RPMI8226 (cell line): ENCODE measurements at places on chromosomes 6 and 20.

DNA sequence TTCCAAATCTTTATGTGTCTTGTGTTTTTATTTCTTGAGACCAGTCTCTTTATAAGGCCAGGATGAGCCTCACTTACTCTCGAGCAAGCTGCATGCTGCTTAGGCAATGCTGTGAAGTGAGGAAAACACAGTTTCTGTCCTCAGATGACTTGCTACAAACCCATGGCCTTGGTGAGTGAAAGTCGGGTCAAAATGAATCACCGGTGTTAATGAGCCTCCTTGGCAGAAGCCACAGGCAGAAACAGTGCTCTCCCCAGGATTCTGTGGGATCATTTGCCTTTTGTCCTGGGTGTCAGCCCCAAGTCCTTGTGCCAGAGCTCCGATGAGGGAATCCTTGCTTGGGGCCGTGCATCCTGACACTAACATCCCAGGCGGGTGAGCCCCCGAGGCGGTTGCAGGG, 482.5 kb downstream of the QKI start:
- DNase-seq = no peak

DNA sequence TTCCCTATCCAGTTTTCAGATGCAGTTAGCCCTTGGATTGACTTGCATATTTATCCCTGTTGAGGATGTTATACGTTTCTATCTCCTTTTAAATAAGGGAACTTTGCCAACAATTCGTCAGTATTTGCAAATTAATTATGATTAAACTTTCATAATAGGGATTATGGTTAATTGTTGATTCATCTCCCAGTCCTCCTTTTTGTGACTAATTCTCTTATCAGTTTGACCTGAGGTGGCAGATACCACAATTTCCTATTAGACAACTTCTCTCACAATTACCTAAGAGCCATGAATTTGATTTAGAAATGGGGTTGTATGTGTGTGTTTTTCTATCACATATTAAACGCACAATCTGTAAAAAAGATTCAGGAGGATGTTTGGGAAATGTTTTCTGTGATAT, 172.9 kb downstream of the LAMA2 start:
- DNase-seq = no peak

GRCh38 chr6:138975815-138976214, 12.2 kb downstream of the REPS1 start:
- no peak for DNase-seq

- no peak for DNase-seq
These were observed 81.0 kb downstream of the ERMARD start for GRCh38 chr6:169832247-169832948.

- DNase-seq = no peak
These were observed 194.2 kb upstream of the ARG1 start for GRCh38 chr6:131378874-131379273.

DNA sequence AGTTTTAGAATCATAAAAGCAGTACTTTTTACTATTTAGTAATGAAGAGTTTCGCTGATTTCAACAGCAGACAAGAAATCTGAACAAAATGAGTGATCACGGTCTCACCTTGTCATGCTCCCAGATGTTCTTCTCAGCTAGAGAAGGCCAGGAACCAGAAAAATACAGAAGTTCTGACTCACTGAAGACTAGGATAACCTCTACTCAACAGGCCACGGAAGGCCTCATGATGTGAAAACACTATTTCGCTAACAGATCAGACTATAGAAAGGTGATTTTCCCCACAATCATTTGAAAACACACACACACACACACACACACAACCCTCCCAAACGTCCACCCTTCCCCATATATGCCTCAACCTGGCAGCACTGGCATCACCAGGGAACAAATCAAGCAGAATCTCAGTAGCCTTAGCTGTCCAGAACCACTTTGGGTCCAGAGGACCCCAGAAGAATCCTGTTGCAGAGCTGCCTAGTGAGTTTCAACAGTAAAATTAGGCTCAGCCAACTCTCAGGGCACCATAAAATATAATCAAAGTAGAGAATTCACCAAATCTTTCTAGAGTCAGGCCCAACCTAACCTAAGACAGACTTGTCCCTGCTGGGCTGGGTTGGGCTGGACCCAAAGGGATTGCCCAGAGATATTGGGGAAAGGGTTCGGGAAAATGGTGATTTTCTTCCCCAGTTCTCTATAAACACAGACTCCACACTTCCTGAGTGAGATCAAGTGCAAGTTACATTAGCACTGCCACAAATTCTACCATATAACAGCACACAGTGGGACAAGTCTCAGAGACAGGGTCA, 7.9 kb downstream of the EXOC2 start:
- peak; percentile 22 for DNase-seq

- no peak for DNase-seq
These were observed 804.2 kb downstream of the DHX35 start for GRCh38 chr20:39766333-39766732.

DNA sequence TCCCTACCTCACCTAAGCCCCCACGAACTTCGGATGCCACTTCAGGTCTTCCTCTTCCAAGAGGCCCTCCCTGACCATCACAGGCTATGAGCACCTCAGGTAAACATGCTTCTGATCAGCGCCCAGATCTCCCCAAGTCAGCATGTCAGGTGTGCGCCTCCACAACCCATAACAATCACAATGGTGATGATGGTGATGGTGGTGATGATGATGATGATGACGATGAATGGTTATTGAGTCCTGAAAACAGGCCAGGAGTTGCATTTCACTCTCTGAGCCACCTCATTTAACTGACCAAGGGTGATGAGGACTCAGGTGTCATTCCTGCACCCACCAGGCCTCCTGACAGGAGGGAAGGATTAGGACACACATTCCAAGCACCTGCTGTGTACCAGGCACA, 426.6 kb upstream of the SULF2 start:
- DNase-seq = no peak
